Kasumi-1 (cell line): ENCODE measurements at places on chromosomes 5 and 9.

DNA sequence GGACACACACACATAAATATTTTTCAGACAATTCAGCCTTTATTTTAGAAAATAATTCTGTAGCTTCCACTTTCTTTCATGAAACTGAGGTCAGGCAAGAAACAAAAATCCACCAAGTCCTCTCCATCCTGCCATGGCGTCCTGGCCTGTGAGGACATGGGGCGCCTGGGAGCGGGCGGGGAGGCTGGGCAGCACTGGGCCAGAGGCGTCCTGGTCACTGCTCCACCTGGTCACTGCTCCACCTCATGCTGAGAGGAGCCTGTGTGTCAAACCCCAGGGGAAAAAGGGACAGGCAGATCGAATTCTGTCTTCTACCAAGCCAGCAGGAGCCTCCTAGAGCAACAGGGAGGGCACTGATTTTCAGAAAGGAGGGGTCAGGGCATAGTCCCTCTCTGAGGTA, 12.1 kb downstream of the MGAT1 start:
- DNase-seq, result no peak

DNA sequence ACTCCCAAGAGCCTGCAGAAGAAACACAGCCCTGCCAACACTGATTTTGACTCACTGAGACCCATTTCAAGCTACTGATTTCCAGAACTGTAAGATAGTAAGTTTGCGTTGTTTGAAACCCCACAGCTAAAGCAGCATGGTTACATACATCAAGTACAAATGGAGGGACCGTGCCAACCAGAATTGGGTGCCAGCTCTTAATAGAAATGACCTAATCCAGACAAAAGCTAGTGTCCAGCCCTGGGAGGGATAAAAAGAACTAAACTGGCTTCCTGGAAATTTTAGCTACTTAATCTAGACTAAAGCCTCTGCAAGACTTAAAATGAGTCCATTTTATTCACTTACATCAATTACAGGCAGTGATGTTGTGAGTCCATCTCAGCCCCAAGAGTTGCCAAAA, 122.6 kb downstream of the ADAMTS12 start:
- DNase-seq, result no peak

GRCh38 chr9:14311171-14311949, 2.6 kb downstream of the NFIB start:
- no peak for DNase-seq

- no peak for DNase-seq
Measured at GRCh38 chr9:93665637-93666438, 89.5 kb downstream of the PHF2 start.

DNA sequence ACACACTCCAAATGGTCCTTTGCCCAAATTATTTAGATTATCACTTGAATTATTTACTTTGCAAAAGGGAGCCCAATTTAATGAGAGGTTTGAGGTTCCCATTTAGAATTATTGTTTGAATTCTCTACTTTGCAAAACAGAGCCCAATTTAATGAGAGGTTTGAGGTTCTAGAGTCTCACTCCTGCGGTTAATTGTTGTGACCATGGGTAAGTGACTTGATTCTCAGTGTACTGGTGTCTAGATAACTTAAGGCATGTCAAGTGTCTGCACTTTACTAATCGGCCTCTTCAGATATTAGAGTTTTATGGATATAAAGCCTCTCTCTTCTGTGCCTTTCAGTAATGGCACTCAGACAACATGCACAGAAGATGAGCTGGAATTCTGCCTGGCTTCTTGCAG, 67.5 kb downstream of the YIPF5 start:
- DNase-seq, result no peak
